ENCODE measurements at places on chromosomes 11 and 22.

- DNase-seq: no peak
Measured at GRCh38 chr11:73275381-73275750, 3.2 kb downstream of the P2RY6 start.

DNA sequence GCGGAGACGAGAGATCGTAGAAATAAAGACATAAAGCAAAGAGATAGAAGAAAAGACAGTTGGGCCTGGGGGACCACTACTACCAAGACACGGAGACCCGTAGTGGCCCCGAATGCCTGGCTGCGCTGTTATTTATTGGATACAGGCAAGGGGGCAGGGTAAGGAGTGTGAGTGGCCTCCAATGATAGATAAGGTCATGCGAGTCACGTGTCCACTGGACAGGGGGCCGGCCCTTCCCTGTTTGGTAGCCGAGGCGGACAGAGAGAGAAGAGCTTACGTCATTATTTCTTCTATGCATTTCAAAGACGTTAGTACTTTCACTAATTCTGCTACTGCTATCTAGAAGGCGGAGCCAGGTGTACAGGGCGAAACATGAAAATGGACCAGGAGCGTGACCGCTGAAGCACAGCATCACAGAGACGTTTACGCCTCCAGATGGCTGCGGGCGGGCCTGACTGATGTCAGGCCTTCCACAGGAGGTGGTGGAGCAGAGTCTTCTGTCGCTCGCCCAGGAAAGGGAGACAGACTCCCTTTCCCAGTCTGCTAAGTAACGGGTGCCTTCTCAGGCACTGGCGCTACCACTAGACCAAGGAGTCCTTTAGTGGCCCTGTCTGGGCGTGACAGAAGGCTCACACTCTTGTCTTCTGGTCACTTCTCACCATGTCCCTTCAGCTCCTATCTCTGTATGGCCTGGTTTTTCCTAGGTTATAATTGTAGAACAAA lies 24.8 kb downstream of the PPP6R2 start:
- no peak for DNase-seq

GRCh38 chr11:86637988-86638387 lies 34.4 kb downstream of the ME3 start:
- peak; percentile 60 for DNase-seq

- DNase-seq: no peak
Measured at GRCh38 chr22:36765131-36765942, 10.6 kb downstream of the IFT27 start.

GRCh38 chr11:16610213-16610737 lies 128.2 kb upstream of the C11orf58 start:
- no peak for DNase-seq

- DNase-seq: no peak
Measured at GRCh38 chr11:86629045-86629706, 43.2 kb downstream of the ME3 start.

GRCh38 chr22:43830931-43831560 lies 18.9 kb upstream of the EFCAB6 start:
- no peak for DNase-seq

- no peak for DNase-seq
Measured at GRCh38 chr22:40690370-40690769, 11.1 kb downstream of the MCHR1 start.

DNA sequence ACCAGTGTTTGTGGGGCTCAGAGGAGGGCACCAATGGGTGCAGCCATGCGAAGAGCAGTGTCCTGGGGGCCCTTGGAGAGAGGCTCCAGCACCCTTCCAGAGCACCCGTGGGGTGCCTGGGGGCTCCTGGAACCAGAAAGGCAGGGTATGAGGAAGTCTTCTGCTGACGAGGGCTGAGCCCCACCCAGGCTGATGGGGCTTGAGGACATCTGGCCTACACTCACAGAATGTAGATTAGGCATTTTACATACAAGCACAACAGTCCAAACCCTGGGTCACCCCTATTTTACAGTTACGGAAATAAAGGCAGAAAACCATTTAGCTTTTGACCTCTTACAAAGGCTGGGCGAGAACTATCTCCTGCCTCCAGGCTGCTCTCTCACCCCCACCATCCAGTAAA lies 47.6 kb downstream of the ADAMTS8 start:
- no peak for DNase-seq

DNA sequence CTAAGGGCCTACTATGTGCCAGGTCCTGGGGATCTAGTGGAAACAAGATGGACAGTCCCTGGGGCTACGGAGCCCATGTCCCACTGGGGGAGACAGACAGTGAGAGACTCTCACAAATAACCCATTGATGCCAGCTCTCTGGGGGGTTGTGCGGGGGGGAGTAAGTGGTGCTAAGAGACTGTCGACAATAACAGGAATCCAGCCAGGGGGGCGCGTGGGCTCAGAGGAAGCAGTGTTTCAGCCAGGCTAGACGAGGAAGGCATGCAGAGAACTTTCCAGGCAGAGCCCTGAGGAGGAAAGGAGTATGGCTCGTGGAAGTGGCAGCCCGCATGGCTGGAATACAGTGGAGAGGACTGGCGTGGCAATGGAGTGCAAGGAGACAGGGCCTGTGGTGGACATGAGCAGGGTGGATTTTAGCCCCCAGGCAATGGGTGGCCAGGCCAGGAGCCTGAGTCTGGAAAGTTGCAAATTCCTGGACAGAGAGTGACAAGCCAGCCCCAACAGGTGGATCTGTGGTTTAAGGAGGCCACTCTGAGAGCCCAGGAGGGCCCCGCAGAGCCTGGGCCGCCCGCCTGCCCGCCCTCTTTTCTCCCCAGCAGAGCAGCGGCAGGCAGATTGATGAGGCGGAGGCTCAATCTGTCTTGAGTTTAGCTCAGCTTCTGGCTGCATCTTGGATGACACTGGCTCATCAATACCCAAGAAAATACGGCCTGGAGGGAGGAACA lies 40.0 kb upstream of the TCF20 start:
- DNase-seq: no peak

GRCh38 chr11:36373016-36374010 lies 77.2 kb downstream of the PRR5L start:
- no peak for DNase-seq

- peak; percentile 36 for DNase-seq
Measured at GRCh38 chr22:41288245-41288946, 2.4 kb upstream of the RANGAP1 start.

DNA sequence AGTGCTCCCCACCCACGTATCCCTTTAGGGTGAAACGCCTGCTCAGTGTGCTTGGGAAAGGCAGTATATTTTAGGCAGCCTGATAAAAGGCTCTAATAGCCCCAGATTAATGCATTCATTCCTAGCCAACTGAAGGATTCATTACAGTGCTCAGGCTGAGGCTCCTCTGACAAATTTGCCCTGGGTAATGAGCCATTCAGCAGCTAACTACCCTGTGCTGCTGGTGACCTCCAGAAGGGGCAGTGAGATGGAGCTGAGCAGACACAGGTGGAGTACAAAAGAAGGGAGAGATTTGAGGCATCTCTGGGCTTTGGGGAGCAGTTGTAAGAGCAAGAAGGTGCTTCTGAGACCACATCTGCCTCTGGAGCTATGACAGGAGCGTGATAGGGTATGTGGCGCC lies 817.0 kb downstream of the NTM start:
- DNase-seq: no peak

DNA sequence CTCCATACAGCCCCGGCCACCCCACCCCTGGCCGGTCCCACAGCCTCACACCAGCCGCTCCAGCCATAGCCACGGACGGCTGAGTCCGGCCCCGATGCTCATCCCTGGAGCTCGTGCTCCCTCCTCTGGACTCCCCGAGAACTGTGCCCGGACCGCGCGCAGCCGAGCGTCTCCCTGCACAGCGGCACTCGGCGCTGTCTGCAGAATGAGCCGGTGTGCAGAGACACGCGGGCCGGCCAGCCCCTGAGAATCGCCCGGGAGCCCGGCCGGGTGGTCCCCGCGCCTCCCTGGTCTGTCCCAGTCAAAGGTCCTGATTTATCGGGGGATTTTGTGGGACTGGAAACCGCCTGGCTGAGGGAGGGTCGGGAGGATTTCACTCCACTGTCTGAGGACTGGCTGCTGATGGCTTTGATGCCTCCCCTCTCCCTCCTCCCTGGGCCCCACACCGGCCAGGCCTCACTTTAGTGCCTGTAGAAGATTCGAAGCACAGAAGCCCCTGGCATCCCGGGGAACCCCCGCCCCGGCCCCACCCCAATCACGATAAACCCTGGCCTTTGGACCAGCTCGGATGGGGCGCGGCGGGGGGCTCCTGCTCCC lies 102.7 kb downstream of the BRD1 start:
- DNase-seq: no peak

DNA sequence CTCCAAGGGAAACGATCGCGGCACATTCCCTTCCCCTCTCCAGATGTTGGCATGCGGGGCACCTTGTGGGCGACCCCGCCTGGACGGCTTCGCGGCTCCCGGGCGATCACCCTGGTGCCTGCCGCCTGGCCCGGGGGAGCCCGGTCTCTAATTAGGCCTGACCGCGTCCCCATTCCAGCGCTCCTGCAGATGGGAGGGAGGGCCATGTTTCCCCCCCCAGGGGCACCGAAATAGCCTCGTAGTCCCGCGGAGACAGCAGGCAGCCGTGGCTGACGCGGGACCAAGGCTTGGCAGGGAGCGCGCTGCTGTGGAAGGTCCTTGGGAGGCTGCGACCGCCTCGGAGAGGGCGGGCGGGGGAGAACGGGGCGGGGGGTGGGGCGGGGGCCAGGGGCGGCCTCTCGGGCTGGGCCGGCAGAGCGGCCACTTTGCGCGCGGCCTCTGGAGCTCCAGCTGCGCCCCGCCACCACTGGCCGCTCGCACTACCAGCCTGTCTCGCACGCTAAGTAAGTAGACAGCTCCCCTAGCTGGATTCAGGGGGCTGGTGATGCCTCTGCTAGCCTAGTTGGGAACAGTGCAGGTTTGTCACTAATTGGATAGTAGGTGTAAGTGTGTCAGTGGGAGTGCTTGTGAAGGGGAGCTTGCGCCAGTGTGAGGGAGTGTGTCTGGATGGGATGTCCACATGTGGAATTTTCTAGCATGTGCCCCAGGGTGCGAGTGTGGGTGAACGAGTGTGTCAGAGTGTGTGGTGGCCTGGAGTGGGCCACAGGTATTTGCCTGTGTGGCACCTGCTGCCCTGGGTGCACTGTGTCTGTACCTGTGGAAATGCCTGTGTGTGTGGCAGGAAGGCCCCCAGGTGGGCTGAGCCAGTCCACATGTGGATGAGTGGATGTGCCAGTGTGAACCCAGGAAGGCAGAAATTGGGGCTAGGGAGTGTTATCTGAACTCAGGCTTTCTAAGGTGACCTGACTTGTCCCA lies at the start of gene INSC:
TSS of gene INSC (plus strand) at position 423 of the 975 bp plus-strand sequence. CDS start 34,252 bp downstream, outside the sequence.
- DNase-seq: no peak

GRCh38 chr22:36244522-36245391 lies 5.4 kb upstream of the APOL2 start:
- peak; percentile 81 for DNase-seq

- DNase-seq: no peak
Measured at GRCh38 chr11:130827451-130828377, 88.6 kb downstream of the SNX19 start.
